Chondrocyte (in vitro differentiated cells): ENCODE measurements at places on chromosomes 7 and 10. TPM values are rescaled to one million over a fixed set of nuclear protein-coding genes. Genes with fewer than 3 reads are reported as not detected.

DNA sequence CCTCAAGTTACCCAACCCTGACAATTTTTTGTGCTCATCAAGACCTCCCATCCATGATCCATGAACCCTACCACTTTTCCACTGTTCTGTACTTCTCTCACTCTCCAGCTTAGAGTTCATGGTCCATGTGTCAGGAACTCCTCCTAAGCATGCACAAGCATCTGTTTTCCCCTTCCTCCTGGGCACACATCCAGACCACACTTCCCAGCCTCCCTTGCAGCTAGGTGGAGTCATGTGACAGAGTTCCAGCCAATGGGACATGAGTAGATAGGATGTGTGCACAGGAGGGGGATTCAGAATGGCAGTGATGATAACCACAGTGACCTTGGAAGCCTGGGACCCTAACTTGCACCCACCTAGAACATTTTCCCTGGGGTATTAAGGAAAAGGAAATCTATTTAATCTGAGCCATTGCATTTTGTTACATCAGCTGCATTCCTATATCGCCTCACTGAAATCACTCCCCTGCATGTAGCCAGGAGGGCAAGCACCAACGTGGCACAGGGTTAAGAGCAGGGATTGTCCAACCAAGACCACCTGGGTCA is 9.6 kb upstream of the FRMPD2 start:
- H3K27ac ChIP-seq, result no peak overlapping the region
- no peaks in the 10 kb centered on the region for H3K4me1 ChIP-seq
- peaks cover 29% of the 10 kb centered on the region for H3K27me3 ChIP-seq
- no peak for DNase-seq

GRCh38 chr7:139106959-139107358 is 2.6 kb downstream of the ZC3HAV1 start:
- H3K27ac ChIP-seq, result peak overlapping the region; percentile 87
- H3K27me3 ChIP-seq, result no peaks in the 10 kb centered on the region
- H3K4me1 ChIP-seq, result peaks cover 37% of the 10 kb centered on the region
- no peaks in the 10 kb centered on the region for H3K36me3 ChIP-seq
- peak overlapping the region; percentile 92 for H3K4me3 ChIP-seq

DNA sequence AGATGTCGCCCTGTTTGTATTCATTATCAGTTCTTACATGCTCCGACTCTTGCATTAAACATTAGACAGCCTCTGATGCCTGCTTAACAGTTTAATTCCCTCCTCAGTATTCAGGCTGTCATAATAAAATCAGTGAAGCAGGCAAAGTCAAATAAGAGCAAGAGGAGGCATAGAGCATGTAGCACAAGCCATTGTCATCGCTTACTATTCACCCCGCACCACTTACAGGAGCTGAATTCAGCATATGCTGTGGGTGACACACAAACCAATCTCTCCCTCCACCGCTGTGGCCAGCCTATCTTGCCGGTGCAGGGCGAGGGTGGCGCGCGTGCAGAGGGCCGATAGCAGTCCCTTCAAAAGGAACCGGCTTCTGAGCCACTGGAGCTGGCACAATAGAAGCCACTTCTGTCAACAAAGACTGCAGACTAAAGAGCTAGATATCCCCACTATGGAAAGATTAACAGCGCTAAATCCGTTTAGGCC is 433.2 kb upstream of the MGMT start:
- no peak for DNase-seq
- no peak overlapping the region for H3K4me3 ChIP-seq
- H3K36me3 ChIP-seq, result no peaks in the 10 kb centered on the region
- peaks cover 51% of the 10 kb centered on the region for H3K27me3 ChIP-seq
- peaks cover 8% of the 10 kb centered on the region for H3K4me1 ChIP-seq

- H3K36me3 ChIP-seq, result peaks cover 26% of the 10 kb centered on the region
- no peak overlapping the region for H3K4me3 ChIP-seq
- no peak for DNase-seq
- peak overlapping the region; percentile 73 for H3K27ac ChIP-seq
These were observed 40.4 kb downstream of the CREB3L2 start for GRCh38 chr7:137961200-137962177.

- DNase-seq, result no peak
- no peaks in the 10 kb centered on the region for H3K36me3 ChIP-seq
- no peak overlapping the region for H3K27ac ChIP-seq
- H3K4me1 ChIP-seq, result no peaks in the 10 kb centered on the region
These were observed 87.1 kb downstream of the AASS start for GRCh38 chr7:122056977-122057376.

- H3K4me1 ChIP-seq, result peaks cover 10% of the 10 kb centered on the region
- H3K4me3 ChIP-seq, result no peak overlapping the region
- H3K27ac ChIP-seq, result no peak overlapping the region
- no peaks in the 10 kb centered on the region for H3K27me3 ChIP-seq
- DNase-seq, result peak; percentile 87
These were observed 51.0 kb downstream of the AMZ1 start for GRCh38 chr7:2738766-2739549.

Gene KLF14
- total RNA-seq, result 0.10 TPM in 1 of 3 replicates, not detected in the others

- no peak for DNase-seq
- no peaks in the 10 kb centered on the region for H3K27me3 ChIP-seq
- H3K4me1 ChIP-seq, result peaks cover 33% of the 10 kb centered on the region
- no peaks in the 10 kb centered on the region for H3K36me3 ChIP-seq
These were observed 361.1 kb upstream of the IGFBP3 start for GRCh38 chr7:46282155-46282554.

- H3K4me3 ChIP-seq, result no peak overlapping the region
- no peak for DNase-seq
- H3K36me3 ChIP-seq, result no peaks in the 10 kb centered on the region
- peaks cover 32% of the 10 kb centered on the region for H3K4me1 ChIP-seq
- H3K27me3 ChIP-seq, result no peaks in the 10 kb centered on the region
These were observed 273.3 kb upstream of the LRGUK start for GRCh38 chr7:133853706-133854276.

Gene TUBB8
- 0.22 TPM in 1 of 3 replicates, not detected in the others for total RNA-seq

GRCh38 chr10:77648472-77648871 is 10.9 kb upstream of the KCNMA1 start:
- peaks cover 3% of the 10 kb centered on the region for H3K36me3 ChIP-seq
- H3K4me3 ChIP-seq, result no peak overlapping the region
- peaks cover 3% of the 10 kb centered on the region for H3K4me1 ChIP-seq
- H3K27ac ChIP-seq, result no peak overlapping the region
- DNase-seq, result no peak

Gene SFTPA1
- not detected in 3 replicates for total RNA-seq

Gene AOAH
- not detected in 3 replicates for total RNA-seq

GRCh38 chr10:85598646-85599045 is 767.9 kb downstream of the GRID1 start:
- H3K4me1 ChIP-seq, result no peaks in the 10 kb centered on the region
- no peak overlapping the region for H3K27ac ChIP-seq
